ENCODE measurements at places on chromosomes 6 and 20. TPM values are rescaled to one million over a fixed set of nuclear protein-coding genes. Genes with fewer than 3 reads are reported as not detected.
A peak's percentile ranks its signal among the peaks of the same experiment; 100 is the strongest.

GRCh38 chr6:65979120-65979519 is 272.1 kb upstream of the EYS start:
- no peak for DNase-seq
- no peak overlapping the region for H3K27ac ChIP-seq
- no peak overlapping the region for H3K4me3 ChIP-seq
- H3K27me3 ChIP-seq, result no peaks in the 10 kb centered on the region

DNA sequence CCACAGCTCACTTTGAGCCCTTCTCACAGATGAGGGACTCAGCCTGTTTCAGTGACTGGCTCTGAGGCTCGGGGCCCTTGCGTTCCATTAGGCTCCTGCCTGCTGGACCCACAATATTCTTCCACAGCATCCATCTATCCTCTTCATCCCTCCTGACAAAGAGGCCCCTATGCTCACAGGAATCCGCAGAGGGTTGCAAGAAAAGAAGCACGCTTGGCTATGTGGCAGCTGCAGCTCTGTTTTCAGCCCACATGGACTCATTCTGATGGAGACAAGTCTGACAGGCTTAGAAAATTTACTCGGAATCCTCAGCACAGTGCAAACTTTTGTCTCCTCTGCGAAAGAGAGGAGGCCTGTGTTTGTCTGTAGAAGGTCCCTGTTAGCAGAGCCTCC is 207.5 kb downstream of the SYNDIG1 start:
- H3K27me3 ChIP-seq, result no peaks in the 10 kb centered on the region
- no peaks in the 10 kb centered on the region for H3K36me3 ChIP-seq
- DNase-seq, result no peak
- H3K27ac ChIP-seq, result no peak overlapping the region
- H3K4me3 ChIP-seq, result no peak overlapping the region

DNA sequence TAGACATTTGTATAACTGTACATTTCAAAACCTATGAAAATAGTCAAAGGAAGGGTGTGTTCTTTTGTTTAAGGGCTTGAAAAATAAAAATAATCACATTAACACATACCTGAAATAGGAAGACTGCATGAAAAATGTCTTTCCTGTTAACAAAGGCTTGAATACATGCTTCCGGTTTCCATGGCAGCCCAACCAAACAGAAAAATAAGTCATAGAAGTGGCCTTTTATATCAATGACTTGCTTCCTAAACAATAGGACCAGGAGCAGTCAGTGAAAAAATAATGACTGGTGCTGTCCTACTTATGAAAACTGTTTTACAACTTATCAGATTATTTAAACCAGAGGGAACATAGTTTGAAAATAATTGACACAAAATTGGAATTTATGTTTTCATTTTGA is 412.6 kb upstream of the PLCB4 start:
- no peak for DNase-seq
- no peak overlapping the region for H3K27ac ChIP-seq
- no peaks in the 10 kb centered on the region for H3K36me3 ChIP-seq

- H3K27me3 ChIP-seq, result no peaks in the 10 kb centered on the region
- H3K4me1 ChIP-seq, result no peaks in the 10 kb centered on the region
- H3K4me3 ChIP-seq, result no peak overlapping the region
- H3K36me3 ChIP-seq, result no peaks in the 10 kb centered on the region
These were observed 332.4 kb upstream of the PRDM1 start for GRCh38 chr6:105753620-105754211.

- H3K4me1 ChIP-seq, result peaks cover 7% of the 10 kb centered on the region
- H3K27me3 ChIP-seq, result no peaks in the 10 kb centered on the region
- H3K4me3 ChIP-seq, result no peak overlapping the region
- no peak for DNase-seq
- H3K27ac ChIP-seq, result no peak overlapping the region
- H3K36me3 ChIP-seq, result no peaks in the 10 kb centered on the region
These were observed 172.4 kb upstream of the MYLIP start for GRCh38 chr6:15956205-15957106.

DNA sequence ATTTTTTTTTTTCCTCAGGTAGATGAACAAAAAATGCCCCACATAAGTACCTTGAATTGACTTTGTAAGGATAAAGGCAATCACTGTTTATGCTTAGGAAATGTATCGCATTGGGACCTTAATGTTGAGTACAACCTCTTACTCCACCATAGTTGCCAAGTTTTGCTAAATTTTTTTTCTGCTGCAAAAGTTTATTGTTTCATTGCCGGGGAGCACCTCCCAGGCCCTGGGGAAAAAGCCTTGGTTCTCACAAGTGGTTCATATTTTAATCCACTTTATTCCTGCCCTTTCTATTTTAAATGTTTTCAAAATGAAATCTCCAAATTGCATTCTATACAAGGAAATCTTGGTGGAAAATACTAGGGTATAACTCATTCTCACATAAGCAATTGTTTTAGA is 52.3 kb upstream of the UTRN start:
- DNase-seq, result no peak
- no peaks in the 10 kb centered on the region for H3K36me3 ChIP-seq
- no peaks in the 10 kb centered on the region for H3K27me3 ChIP-seq
- no peak overlapping the region for H3K4me3 ChIP-seq
- H3K27ac ChIP-seq, result no peak overlapping the region

GRCh38 chr6:155974811-155975323 is 519.2 kb upstream of the NOX3 start:
- H3K4me1 ChIP-seq, result no peaks in the 10 kb centered on the region
- H3K4me3 ChIP-seq, result no peak overlapping the region
- no peak for DNase-seq

DNA sequence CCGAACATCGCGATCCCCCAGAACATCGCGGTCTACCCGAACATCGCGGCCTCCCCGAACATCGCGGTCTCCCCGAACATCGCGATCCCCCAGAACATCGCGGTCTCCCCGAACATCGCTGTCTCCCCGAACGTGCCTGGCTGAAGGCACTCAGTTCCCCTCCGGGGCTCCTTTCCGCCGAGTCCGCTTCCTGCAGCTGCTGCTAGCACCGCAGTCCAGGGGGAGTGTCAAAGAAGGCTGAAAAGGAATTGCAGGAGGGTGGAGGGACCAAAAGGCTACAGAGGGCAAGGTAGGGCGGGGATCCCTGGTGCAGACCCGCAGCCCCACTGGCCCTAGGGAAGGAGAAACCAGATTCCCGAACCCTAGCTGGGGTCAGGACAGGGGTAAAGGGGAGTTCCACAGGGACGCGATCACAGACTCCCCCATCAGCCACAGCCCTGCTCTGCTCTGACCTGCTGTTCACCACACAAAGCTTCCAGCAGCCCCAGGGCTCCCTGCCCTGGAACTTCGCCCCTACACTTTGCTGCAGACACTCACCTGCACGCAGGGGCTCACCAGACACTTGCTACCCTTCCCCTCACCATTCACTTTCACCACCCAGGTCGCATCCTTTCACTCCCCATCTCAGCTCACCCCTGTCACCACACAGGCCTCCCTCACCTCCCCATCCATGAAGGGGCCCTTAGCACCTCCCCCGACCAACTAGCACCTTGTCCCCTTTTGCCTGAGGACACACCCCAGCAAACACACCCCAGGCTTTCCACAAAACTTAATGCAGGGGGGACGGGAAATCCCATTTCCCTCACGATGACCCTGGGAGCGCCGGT is 1.7 kb downstream of the ULBP1 start:
- no peak for DNase-seq
- H3K36me3 ChIP-seq, result no peaks in the 10 kb centered on the region
- H3K4me1 ChIP-seq, result peaks cover 11% of the 10 kb centered on the region
- peak overlapping the region; percentile 62 for H3K4me3 ChIP-seq
- H3K27ac ChIP-seq, result no peak overlapping the region

DNA sequence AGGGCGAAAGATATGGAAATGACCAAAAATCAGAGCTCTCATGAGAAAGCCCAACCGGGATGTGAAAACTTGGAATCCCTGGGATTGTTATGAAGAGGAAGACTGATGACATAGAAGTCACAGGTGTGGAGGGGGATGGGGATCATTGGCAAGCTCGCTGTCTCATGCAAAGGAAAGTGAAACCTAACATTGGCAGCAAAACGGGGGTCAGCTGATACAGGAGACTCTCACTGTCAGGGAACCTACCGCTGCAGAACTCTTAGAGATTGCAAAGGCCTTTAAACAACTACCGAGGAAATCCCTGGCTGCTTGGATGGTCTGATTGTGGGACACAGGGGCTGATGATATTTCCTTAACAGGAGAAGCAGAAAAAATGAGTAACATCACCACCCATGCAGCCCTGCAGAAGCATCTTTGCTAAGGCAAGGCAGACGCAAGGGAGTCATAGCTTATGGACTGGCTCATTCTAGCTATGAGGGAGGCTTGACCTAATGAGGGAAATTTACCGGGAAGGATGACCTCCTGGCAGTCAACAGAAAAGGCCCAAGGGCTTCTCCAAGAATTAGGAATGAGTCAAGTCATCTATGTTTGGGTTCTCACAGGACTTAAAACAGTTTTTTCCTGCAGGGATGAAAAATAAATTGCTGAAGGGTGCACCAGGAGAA is 7.0 kb downstream of the MUC21 start:
- no peaks in the 10 kb centered on the region for H3K36me3 ChIP-seq
- no peak for DNase-seq
- no peak overlapping the region for H3K27ac ChIP-seq
- no peaks in the 10 kb centered on the region for H3K4me1 ChIP-seq
- no peaks in the 10 kb centered on the region for H3K27me3 ChIP-seq
- H3K4me3 ChIP-seq, result no peak overlapping the region

- no peak for DNase-seq
- no peaks in the 10 kb centered on the region for H3K27me3 ChIP-seq
- no peak overlapping the region for H3K4me3 ChIP-seq
- H3K4me1 ChIP-seq, result no peaks in the 10 kb centered on the region
These were observed 364.5 kb upstream of the JARID2 start for GRCh38 chr6:14881398-14881797.

- H3K27ac ChIP-seq, result no peak overlapping the region
- H3K4me3 ChIP-seq, result no peak overlapping the region
- H3K27me3 ChIP-seq, result no peaks in the 10 kb centered on the region
These were observed 64.6 kb downstream of the ZC2HC1B start for GRCh38 chr6:143928853-143929252.

- H3K4me3 ChIP-seq, result no peak overlapping the region
- no peaks in the 10 kb centered on the region for H3K36me3 ChIP-seq
- no peak overlapping the region for H3K27ac ChIP-seq
These were observed 183.0 kb upstream of the MMS22L start for GRCh38 chr6:97465877-97466561.

DNA sequence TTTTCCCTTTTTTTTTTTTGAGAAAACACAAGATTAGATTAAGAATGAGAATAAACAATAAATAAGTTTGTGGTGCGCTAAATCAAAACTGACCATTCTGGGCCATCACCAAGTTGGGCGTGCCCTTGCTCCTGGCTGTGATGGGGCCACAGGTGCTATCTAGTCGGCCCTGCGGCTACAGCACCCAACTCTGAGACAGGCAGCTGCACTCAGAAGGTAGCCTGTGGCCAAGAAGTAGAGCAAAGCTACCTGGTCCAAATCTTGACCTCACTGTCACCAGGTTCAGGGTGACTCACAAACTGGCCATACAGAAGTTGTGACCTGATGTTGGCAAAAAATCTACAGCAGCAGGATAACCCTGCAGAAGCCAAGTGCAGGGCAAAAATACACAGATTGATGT is 3.4 kb downstream of the TXNDC5 start:
- peaks cover 11% of the 10 kb centered on the region for H3K4me1 ChIP-seq
- no peak for DNase-seq
- no peak overlapping the region for H3K4me3 ChIP-seq
- H3K27me3 ChIP-seq, result no peaks in the 10 kb centered on the region
- no peak overlapping the region for H3K27ac ChIP-seq
- no peaks in the 10 kb centered on the region for H3K36me3 ChIP-seq

- no peak overlapping the region for H3K4me3 ChIP-seq
- DNase-seq, result no peak
- H3K27ac ChIP-seq, result no peak overlapping the region
These were observed 65.9 kb downstream of the PREX1 start for GRCh38 chr20:48761874-48762273.

DNA sequence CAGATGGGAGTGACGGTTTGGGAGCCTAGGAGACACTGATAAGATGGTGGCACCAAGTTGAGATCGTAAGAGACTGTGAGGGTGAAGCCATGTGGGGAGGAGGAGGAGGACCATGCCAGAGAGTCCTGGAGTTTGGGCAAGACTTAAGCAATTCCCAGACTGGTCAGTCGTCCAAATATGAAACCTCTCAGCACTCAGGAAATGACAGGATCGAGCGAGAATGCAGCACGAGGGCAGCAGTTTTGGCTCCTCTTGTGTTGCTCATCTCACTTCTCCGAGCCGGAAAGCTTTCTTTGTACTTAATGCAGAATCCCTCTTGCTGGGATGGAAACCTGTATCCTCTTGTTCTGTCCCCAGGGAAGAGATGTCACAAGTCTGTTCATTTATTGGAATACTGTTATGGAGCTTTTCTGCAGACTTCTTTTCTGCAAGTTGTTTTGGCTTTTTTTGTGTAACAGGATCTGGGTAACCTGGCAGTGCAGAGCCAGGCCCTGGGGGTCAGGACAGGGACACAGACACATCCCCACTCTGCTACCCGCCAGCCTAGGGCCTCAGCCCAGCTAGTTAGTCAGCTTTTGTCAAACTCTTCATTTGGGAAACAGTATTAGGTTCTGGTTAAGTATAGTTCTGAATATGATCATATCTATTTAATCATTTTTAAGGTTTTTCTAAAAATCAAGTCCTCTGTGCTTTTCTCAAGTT is 34.3 kb downstream of the FNDC1 start:
- H3K4me1 ChIP-seq, result no peaks in the 10 kb centered on the region
- no peak for DNase-seq
- H3K36me3 ChIP-seq, result no peaks in the 10 kb centered on the region

DNA sequence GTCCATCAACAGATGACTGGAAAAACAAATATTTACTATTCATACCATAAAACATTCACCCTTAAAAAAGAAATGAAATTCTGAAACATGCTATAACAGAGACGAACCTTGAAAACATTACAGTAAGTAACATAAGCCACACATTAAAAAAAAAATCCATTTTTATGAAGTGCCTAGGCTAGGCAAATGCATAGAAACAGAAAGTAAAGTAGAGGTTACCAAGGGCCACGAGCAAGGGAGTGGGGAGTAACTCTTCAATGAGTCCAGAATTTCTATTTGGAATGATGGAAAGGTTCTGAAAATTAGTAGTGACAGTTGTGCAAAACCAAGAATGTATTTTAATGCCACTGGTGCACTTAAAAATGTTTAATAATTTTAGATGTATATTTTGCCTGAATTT is 47.7 kb downstream of the STAU1 start:
- no peaks in the 10 kb centered on the region for H3K27me3 ChIP-seq
- H3K4me3 ChIP-seq, result no peak overlapping the region
- H3K27ac ChIP-seq, result no peak overlapping the region
- H3K4me1 ChIP-seq, result no peaks in the 10 kb centered on the region

The CD24 gene
- 11.5 TPM for total RNA-seq

The APOM gene
- total RNA-seq, result 7.5 TPM

The TREM1 gene
- 0.16 TPM for total RNA-seq

The ZFAND3 gene
- 104 TPM for total RNA-seq

The LBP gene
- 1.2 TPM for total RNA-seq

The OR2H1 gene
- 7.5 TPM for total RNA-seq

The VIP gene
- total RNA-seq, result 1.1 TPM

The ECHDC1 gene
- 34.9 TPM for total RNA-seq

The ANKS1A gene
- 96.9 TPM for total RNA-seq

The SLC39A7 gene
- 79.1 TPM for total RNA-seq

The EEF1A2 gene
- 15.9 TPM for total RNA-seq

The MUCL3 gene
- 0.19 TPM for total RNA-seq

The CSE1L gene
- total RNA-seq, result 126 TPM

The PRKN gene
- 34.5 TPM for total RNA-seq

The TOX2 gene
- total RNA-seq, result 67.0 TPM

The SIRPB1 gene
- not detected for total RNA-seq

The CDKAL1 gene
- 16.1 TPM for total RNA-seq

The DUSP15 gene
- 175 TPM for total RNA-seq

The ZNF217 gene
- total RNA-seq, result 61.2 TPM

The SLC2A10 gene
- 12.0 TPM for total RNA-seq

The SMIM28 gene
- total RNA-seq, result not detected

Measured in testis (tissue), 5 donors.